ENCODE measurements at places on chromosomes 2 and 18. TPM values are rescaled to one million over a fixed set of nuclear protein-coding genes. Genes with fewer than 3 reads are reported as not detected.

SP140 gene
- total RNA-seq, result 0.45 TPM

SDC1 gene
- total RNA-seq, result 169 TPM

ARHGAP25 gene
- total RNA-seq, result 0.19 TPM

INHA gene
- 0.35 TPM for total RNA-seq

SFT2D3 gene
- 6.9 TPM for total RNA-seq

THSD7B gene
- not detected for total RNA-seq
